M059J (cell line): ENCODE measurements at places on chromosomes 11 and 22. TPM values are rescaled to one million over a fixed set of nuclear protein-coding genes. Genes with fewer than 3 reads are reported as not detected.

NEU3 gene
- total RNA-seq = 7.2 and 8.2 TPM in 2 replicates

MS4A3 gene
- not detected in 2 replicates for total RNA-seq

OTOG gene
- not detected in 2 replicates for total RNA-seq

GTSE1 gene
- total RNA-seq = 19.8 and 26.7 TPM in 2 replicates

DNA sequence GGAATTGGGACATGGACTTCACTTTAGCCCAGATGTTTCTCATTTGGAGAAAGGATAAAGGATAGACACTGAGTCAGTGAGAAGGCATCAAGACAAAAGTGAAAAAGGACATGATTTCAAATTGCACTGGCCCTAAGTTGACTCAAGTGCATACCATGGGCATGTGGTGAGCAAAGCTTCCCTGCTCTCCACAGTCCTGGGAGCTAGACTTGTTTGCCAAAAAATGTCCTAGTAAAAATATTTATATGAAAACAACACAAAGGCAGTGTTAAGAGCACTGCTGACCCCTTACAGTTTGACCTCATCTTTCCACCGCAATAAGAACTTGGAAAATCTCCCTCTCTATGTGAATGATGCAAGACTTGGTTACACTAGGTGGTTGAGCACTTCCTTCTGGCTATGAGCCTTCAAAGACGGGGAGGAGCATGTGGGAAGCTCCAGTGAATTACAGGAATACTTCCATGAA, 46.5 kb upstream of the FIBIN start:
- DNase-seq = peak; percentile 36

DNA sequence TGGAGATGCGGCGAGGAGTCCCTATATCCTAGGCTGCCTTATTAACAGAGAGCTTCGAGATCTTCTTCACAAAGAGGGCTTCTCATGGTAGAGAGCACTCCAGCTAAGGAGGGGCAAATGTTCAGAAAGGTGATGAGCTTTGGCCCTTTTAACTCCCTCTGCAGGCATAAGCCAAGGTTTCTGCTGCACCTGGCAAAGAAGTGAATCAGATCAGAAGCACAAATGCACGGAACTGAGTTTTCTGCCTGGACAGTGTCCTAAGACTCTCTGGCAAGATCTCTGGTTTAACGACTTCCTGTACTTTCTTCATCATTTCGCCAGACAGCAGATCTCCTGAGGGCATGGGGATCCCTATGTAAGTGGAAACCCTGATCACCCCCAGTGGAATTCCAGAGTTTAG, 37.2 kb downstream of the POU2AF3 start:
- peak; percentile 61 for DNase-seq

- no peak for DNase-seq
Observed at GRCh38 chr11:95445746-95446333, 214.8 kb upstream of the SESN3 start.

GRCh38 chr11:19868281-19868821, 155.7 kb downstream of the NAV2 start:
- peak; percentile 88 for DNase-seq

GRCh38 chr11:57597916-57598830, 688 bp downstream of the SERPING1 start:
- DNase-seq = peak; percentile 44

DNA sequence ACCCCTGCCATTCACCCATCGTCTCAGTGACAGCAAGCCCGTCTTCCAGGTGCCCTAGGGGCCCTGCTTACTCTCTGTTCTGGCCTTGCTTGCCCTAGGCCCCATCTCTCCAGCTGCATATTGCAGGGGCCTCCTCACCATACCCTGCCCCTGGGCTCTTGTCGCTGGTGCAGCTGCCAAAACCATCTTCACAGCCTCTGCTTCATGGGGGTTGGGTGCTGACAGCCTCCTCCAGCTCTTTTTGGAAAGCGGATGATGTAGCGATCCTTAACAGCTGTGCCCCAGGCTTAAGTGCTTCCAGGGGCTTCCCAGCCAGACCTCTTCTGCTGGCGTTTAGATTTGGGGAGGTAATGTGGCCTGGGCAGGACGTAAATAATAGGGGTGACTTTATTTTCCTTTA, 61.2 kb upstream of the SUSD2 start:
- DNase-seq = no peak

DNA sequence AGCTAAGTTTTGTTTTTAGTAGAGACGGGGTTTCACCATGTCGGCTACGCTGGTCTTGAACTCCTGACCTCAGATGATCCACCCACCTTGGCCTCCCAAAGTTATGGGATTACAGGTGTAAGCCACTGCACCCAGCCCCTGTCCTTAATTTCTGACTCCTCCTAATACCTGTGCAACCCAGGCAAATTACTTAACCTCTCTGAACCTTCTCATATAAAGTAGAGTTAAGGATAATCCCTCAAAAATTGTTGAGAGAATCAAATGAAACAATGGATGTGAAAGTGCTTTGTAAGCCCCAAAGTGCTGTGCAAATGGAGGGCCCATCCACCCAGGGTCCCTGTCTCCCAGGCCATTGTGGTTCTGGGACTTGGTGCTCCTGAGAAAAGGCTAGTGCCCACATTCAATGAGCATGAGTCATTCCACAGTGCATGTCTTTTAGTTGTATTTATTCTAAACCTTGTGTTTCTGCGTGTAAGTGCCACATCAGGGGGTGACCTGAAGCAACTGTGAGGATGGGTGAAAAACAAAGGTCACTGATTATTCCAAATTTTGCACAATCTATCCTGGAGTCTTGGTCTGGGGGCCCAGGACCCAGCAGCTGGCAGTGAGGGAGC, 61.4 kb upstream of the PTPRJ start:
- peak; percentile 92 for DNase-seq

GRCh38 chr11:127061947-127062346, 61.4 kb upstream of the KIRREL3 start:
- DNase-seq = no peak
